GM23338 (cell line): ENCODE measurements at places on chromosomes 1 and 21.

- no peak for DNase-seq
These were observed 25.3 kb upstream of the SIPA1L2 start for GRCh38 chr1:232655028-232655745.

DNA sequence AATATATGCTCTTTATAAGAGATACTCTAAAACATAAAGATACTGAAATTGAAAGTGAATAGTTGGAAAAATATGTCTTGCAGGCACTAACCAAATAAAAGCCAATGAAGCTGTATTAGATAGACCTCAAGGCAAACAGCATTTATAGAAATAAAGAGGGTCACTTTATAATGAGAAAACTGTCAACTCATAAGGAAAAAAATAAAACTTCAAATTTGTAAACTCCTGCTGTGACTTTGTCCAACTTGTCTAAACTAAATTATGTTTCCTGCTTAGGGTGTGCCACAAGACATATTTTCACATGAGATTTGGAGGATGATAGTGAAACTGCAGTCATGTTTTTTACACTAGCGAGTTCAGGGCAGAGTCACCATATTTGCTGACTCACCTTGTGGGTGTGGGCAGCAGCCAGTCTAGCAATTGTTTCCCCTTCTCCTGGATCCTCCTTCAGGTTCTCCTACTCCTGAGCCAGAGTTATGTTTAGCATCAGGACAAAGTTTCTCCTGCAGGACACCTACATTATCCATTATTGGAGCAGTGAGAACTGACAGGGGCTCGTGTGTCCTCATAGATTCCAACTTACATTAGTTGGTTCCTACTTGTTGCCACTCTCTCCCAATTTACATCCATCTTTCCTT is 43.8 kb downstream of the CD53 start:
- DNase-seq: no peak

- DNase-seq: no peak
These were observed 23.2 kb downstream of the MYBPH start for GRCh38 chr1:203152158-203153034.

DNA sequence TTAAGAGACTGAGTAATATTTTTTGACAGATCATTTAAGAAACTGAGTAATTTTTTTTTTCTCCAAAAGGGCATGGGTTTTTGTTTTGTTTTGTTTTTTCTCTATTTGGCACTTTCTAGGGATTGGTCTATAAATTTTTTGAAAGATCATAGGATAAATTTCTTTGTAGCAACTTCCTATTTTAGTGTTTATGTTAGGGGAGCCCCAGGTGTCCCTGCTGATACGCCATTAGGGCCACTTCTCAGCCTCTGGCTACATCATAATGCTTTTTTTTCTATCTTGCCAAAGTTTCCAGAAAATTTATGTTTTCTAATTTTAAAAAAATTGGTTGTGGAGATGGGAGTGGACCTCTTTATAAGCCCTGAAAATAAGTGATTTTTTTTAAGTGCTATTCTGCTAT is 2.6 kb downstream of the GABPA start:
- no peak for DNase-seq

- peak; percentile 32 for DNase-seq
These were observed 857.4 kb downstream of the USP25 start for GRCh38 chr21:16587141-16587581.

DNA sequence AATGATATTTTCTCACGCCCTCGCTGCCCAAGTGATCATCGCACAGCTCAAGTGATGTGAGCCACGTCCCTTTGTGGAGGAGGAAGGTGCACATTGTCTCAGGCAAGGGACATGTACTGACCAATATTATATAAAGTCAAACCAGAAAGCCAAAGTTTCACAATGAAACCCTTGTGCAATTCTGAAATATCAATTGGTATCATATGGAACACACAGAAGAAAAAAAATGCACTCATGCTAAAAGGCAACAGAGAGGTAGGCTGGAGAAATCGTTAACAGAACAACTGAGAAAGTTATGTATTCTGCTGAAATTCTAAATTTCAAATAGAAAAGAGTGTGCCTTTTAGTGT is 1.9 kb downstream of the JAM2 start:
- no peak for DNase-seq

DNA sequence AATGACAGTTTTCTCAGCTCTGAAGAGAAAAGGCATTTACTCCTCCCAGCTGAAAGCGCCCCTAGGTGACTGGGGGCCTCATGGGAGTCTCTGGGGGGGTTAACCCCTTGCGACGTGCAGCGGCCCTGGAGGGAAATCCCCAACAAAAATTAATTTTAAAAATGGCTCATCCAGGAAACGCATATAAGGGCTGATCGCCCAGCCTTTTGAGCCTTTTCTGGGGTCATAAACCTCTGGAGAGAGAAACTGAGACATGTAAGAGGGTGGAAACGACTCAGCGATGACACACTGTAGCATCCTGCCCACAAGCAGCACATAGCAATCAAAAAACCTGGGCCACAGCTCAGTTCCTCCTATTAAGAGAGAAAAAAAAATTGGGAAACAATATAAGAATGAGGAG is 20.4 kb upstream of the HPDL start:
- DNase-seq: no peak

- DNase-seq: no peak
These were observed 27.3 kb downstream of the TMEM200B start for GRCh38 chr1:29096231-29096886.

- DNase-seq: no peak
These were observed 95.6 kb downstream of the RGS2 start for GRCh38 chr1:192904438-192904895.

DNA sequence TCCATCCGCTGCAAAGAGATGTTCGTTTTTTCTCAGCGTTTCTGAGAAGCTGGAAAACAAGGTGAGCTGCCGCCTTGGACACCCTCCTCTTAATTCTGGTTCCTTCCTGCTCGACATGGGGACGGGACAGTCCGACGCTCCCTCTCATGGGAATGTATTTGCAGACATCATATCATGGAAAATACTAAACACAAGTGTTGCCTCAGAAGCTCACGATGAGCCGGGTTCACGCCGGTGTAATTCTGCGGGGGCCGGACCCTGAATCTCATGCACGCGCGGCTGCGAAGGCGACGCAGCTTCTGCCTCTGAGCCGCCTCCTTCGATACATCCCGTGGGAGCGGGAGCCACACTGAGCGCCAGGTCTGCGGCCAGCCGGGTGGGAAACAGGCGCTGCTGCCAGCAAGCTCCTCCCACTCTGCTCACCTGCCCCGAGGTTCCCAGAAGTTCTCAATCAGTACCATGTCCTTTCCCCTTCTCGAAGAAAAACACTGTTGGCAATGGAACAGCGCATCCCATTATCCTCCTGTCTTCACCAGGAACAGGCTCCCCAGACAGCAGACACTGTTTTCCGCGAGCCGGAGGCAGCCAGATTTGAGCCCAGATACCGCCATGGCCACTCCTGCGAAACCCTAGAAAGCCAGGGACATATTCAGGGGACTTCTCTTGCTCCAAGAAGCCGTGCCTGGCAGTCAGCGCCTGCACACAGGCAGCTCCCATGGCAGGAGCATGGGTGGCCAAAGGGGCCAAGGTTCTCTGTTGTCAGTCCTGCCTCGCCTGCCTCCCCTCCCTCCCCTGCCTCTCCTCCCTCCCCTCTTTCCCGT is 98.0 kb downstream of the WDR4 start:
- DNase-seq: peak; percentile 63

DNA sequence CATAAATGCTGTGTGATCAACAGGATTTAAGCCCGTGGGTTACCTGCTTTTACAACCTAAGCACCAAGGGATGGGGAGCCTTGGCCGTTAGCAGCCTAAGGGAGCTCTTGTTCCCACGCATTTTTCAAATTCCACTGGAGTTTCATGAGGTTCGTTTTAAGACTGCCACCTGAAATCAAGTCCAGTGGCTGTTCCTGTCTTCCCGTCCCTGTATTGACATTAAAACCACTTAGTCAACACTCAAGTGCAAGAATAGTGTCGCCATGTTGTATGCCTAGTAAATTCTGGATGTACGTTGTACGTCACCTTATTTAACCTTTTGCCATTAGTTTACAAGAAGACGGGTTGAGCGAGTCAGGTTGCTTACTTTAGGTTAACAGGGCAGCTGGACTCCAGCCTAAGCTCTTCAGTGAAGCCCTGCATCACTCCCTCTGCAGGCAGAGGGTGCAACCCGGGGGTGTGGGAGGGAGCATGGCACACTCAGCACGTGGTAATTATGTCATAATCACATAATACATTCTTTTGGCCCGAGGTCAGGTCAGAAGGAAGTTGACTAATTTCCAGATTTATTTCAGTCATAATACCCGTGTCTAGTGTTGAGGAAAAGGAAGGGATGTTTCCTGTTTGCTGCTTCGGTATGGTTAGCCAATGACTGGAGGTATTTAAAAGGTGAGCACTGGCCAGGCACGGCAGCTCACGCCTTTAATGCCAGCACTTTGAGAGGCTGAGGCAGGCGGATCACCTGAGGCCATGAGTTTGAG is 42.5 kb downstream of the CNST start:
- peak; percentile 68 for DNase-seq

DNA sequence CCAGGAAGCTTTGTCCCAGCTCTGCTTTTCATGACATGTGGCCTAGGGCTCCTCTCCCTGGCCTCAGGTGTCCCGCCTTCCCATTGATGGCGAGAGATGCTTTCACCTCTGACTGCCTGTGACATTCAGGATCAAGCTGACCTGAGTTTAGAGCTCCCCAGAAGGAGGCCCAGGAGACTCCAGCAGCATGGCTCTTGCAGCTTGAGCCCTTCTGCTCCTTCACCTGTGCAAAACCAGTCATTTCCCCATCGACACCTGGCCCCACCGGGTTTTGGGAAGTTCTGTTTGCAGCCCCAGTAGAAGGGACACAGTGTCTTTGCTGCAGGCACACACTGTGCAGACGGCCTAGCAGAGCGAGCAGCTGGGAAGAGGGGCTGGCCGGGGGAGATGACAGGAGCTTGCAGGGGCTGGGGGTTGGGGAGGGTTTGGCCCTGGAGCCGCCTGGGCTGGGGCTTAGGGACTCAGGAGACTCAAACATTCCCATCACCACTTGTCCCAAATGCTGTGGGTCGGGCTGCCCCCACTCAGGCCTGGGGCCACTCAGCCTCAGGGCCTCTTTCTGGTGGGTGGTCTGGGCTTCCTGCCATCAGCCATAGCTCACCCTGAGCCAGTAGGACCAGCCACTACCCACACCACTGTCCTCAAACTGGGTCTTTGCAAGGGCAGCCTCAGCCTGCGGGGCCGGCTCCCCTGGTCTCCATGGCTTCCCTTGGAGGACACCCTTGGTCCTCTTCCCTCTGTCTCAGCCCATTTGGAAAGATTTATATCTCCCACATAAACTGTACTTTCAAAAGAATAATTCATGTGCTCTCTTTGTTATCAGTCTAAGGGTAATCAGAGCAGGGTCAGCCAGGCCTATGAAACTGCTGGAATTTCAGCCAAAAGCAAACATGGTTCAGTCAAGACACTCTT is 3.8 kb upstream of the EDN2 start:
- no peak for DNase-seq

GRCh38 chr1:13899856-13900255 is 199.9 kb downstream of the PRDM2 start:
- DNase-seq: no peak
